Endodermal cell (in vitro differentiated cells): ENCODE measurements at places on chromosomes 12 and 14. TPM values are rescaled to one million over a fixed set of nuclear protein-coding genes. Genes with fewer than 3 reads are reported as not detected.
A peak's percentile ranks its signal among the peaks of the same experiment; 100 is the strongest.

DNA sequence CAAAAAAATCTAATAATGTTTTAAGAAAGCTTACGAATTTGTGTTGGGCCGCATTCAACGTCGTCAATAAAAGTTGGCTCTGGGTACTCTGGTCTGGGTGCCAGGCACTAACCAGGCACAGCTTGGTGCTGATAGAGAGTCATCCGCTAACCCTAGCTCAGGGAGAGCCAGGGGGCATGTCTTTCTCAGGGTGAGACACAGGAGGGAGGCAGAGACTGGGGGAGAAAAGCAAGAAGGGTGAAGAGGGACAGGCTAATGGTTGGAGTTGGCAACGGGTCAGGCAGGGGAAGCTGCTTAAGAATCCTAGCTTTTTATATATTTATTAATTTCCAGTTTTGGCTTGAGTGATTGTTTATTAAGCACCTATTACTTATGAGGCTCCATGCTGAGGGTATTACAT is 105.0 kb downstream of the CMKLR1 start:
- DNase-seq = no peak

- peak; percentile 76 for DNase-seq
Measured at GRCh38 chr12:5944688-5945070, 380 bp downstream of the ANO2 start.

- no peak for DNase-seq
Measured at GRCh38 chr14:61065656-61066055, 84.6 kb downstream of the SLC38A6 start.

- DNase-seq = no peak
Measured at GRCh38 chr14:69814397-69814796, 17.4 kb upstream of the SLC10A1 start.

DNA sequence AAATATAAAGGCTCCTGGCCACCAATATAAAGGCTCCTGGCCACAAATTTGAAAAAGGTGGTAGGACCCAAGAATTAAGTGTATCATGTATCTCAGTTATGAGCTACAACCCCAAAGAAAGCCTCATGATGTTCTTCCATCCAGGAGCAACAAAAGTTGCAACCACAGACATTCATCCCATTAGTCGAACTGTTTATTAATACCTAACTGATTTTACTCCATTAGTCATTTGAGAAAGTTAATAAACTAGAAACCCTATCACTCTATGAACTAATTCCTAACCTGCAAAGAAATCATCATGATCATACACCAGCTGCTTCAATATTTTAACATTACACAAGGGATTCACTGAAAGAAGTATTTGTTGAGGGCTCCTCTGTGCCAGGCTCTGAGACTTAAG is 253.2 kb upstream of the GRIP1 start:
- DNase-seq = no peak

DNA sequence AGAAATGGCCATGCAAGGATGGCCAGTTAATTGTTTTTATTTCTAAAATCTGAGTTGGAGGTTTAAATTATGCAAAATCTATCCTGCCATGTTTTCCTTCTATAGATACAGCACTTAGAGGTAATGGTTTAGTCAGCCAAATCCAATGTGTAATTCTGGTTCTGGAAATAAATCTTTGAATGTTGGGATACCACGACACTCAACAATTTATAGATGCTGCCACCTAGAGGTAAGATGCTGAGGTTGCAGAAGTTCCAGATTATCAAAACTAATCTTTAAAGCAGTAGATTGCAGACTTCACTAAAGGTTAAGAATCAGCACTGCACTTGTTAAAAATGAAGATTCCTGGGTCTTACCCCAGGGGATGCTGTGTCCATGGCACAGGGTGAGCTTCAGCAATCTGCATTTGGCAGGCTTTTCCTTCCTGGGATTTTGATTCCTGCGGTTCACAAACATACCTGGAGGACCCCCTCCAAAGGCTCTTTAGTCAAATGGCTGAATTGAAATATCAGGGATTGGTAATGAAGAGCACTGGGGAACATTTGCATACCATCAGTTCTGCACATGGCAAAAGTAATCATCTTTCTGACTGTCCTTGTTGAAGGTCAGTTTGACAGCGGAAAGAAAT is 53.4 kb upstream of the ANO4 start:
- no peak for DNase-seq

DNA sequence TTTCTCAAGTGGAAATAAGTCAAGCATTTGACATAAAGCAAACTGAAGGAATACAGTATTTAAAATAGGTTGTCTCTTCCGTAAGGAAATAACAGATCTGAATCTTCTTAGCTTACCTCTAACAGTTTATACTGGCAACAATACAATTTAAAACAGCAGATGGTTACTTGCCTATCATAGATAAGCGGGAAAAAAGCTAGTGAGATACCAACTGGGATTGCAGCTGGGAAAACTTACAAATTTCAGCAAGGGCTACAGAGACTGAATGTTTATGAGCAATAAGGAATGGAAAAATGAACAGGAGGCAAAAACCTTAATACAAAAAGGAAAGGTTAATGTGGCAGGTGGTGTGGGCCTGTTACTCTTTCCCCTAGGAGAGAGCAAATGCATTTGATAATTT is 220.0 kb downstream of the RASSF9 start:
- DNase-seq = no peak

DNA sequence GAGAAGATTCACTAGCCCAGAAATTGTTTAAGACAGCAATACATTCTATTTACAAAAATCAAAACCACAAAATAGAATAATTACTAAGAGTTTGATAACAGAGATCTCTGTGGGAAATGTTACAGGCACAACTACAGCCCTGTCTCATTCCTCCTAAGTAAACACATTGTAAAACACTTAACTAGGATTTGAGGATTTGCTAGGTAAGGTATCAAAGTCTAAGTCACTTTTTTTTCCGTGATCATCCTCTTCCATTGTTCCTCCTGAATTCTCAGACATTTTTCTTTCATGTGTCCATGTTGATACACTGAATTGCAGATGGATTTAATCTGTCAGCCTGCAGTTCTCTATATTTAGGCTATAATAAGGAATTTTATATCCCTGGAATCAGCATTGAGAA is 127.5 kb downstream of the ACSS3 start:
- no peak for DNase-seq

Gene LRRK2
- total RNA-seq = 1.3 to 1.9 TPM (median 1.4 TPM) in 3 replicates

Gene GPR162
- total RNA-seq = 12.8 to 15.0 TPM (median 13.2 TPM) in 3 replicates

Gene RFX4
- 0.09 TPM in 1 of 3 replicates, not detected in the others for total RNA-seq

Gene SLC38A4
- 0.19 to 0.62 TPM in 2 of 3 replicates, not detected in the other for total RNA-seq

Gene SEL1L
- total RNA-seq = 58.2 and 64.0 TPM in 2 replicates
